ENCODE measurements at places on chromosomes 12 and 14. TPM values are rescaled to one million over a fixed set of nuclear protein-coding genes. Genes with fewer than 3 reads are reported as not detected.

The CD4 gene
- total RNA-seq = 8.3 TPM

The OTX2 gene
- not detected for total RNA-seq

The SNRNP35 gene
- total RNA-seq = 27.4 TPM

GRCh38 chr12:55636853-55637252 lies at the start of gene OR10P1:
TSS of gene OR10P1 (plus strand) at chr12:55636892. CDS start at chr12:55636892, 0 bp downstream.
- no peak within 1 kb of the TSS for H3K4me3 ChIP-seq
- DNase-seq = no peak
- H3K4me1 ChIP-seq = no peaks in the 10 kb centered on the region

The ARHGAP9 gene
- 12.9 TPM for total RNA-seq

The RGS6 gene
- 2.4 TPM for total RNA-seq

The ANAPC7 gene
- 32.5 TPM for total RNA-seq

The SPTB gene
- 1.8 TPM for total RNA-seq

DNA sequence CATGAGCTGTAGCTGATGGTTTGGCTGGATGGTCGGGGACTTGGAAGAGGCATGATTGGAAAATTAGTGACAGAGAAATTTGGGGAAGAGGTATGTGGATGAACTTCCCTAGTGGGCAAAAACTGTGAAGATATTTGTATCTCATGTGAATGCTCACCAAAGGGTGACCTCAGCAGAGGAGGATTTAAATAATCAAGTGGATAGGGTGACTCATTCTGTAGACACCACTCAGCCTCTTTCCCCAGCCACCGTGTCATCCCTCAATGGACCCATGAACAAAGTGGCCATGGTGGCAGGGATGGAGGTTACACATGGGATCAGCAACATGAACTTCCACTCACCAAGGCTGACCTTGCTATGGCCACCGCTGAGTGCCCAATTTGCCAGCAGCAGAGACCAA lies 60.8 kb upstream of the KRAS start:
- no peaks in the 10 kb centered on the region for H3K36me3 ChIP-seq
- no peaks in the 10 kb centered on the region for H3K27me3 ChIP-seq
- no peaks in the 10 kb centered on the region for H3K4me1 ChIP-seq
- no peak overlapping the region for H3K27ac ChIP-seq

DNA sequence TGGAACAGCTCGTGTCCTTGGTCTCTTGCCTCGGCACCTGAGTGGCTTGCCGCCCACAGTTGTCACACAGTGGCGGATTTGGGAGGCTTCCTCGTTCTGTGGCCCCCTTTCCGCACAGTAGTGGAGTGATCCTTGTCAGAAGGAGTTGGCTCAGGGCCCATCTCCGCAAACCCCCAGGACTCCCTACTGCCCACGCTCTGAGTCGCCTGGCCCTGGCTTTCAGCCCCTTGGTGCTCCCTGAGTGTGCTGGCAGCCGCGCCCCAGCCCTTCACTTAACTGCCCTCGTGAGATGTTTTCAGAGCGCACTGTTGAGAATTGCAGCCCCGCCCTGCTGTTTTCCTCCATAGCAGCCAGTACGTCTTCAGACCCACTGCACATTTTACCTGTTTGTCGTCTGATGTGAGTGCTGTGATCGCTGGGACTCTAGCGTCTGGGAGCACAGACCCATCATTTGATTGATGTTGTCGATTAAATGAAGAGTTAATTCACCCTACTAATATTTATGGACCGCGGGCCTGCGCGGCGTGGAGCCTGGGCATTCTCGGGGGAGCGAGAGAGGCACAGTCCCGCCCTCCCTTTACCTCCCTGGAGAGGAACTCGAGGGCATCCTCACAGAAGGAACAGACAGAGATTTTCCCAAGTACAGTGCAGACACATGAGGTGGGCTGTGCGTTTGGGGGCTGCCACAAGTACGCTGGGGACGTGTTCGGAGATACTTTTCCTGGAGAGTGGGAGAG lies 91.8 kb downstream of the DDX51 start:
- DNase-seq = no peak
- H3K4me3 ChIP-seq = no peak overlapping the region
- H3K27ac ChIP-seq = no peak overlapping the region

DNA sequence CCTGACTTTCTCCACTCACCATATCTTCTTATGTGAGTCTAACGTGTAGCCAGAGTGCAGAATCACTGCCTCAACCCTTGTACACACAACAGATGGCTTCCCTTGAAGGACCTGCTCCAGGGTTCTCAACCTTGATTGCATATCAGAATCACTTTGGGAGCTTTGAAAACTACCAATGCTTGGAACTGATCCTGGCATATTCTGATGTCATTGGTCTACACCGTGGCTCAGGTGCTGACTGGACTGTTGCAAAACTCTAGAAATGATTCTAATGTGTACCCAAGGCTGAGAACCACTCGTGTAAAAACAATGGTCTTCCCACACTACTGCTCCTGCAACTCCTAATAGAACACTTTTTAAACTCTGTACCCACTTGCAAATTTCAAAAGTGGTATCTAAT lies 18.5 kb downstream of the TMEM132D start:
- H3K4me3 ChIP-seq = no peak overlapping the region
- no peaks in the 10 kb centered on the region for H3K27me3 ChIP-seq
- H3K27ac ChIP-seq = no peak overlapping the region

GRCh38 chr12:124869059-124869665 lies 5.5 kb upstream of the SCARB1 start:
- no peak overlapping the region for H3K4me3 ChIP-seq
- no peak for DNase-seq
- peaks cover 4% of the 10 kb centered on the region for H3K4me1 ChIP-seq
- no peak overlapping the region for H3K27ac ChIP-seq
- no peaks in the 10 kb centered on the region for H3K36me3 ChIP-seq

The TAS2R7 gene
- total RNA-seq = not detected

The ETFBKMT gene
- total RNA-seq = 5.1 TPM

The PTPRQ gene
- total RNA-seq = 2.0 TPM

DNA sequence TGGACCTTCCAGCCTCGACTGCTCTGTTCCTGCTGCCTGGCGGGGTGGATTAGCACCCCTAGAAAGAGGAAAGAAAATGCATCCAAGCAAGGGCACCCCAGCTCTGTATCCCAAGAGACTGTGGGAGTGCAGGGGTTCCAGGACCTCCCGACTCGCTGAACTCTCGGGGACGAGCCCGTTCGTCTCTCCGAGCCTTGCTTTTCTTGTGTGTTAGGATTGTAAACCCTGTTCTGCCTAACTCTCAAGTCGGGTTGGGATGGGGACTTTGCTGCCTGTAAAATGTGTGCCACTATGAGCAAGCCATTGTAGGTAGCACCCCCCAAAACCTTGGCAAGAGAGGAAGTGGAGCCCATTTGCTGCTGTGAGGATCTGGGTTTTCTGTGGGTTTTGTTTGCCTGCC lies 73.2 kb upstream of the VRK1 start:
- no peak for DNase-seq
- no peaks in the 10 kb centered on the region for H3K4me1 ChIP-seq
- no peaks in the 10 kb centered on the region for H3K27me3 ChIP-seq
- no peak overlapping the region for H3K27ac ChIP-seq

The HAL gene
- not detected for total RNA-seq

DNA sequence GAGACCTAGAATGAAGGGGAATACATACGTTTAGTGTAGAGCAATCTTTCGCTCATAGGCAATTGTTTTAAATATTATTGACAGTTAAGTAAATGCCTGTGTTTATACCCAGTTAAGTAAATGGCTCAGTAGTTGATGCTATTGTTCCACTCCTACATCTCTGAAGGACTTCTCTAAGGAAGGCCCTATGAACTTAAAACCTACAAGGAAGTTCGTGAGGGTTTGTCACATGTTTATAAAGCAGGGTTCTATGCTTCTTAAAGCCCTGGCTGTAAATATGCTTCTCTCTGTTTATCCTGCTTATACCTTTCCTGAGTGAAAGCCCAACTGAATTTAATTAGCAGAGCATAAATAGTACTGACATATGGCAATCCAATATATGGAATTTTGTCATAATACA lies 282.1 kb upstream of the NPAS3 start:
- H3K4me3 ChIP-seq = no peak overlapping the region
- no peak for DNase-seq
- no peaks in the 10 kb centered on the region for H3K4me1 ChIP-seq
- no peaks in the 10 kb centered on the region for H3K36me3 ChIP-seq
- H3K27me3 ChIP-seq = no peaks in the 10 kb centered on the region

DNA sequence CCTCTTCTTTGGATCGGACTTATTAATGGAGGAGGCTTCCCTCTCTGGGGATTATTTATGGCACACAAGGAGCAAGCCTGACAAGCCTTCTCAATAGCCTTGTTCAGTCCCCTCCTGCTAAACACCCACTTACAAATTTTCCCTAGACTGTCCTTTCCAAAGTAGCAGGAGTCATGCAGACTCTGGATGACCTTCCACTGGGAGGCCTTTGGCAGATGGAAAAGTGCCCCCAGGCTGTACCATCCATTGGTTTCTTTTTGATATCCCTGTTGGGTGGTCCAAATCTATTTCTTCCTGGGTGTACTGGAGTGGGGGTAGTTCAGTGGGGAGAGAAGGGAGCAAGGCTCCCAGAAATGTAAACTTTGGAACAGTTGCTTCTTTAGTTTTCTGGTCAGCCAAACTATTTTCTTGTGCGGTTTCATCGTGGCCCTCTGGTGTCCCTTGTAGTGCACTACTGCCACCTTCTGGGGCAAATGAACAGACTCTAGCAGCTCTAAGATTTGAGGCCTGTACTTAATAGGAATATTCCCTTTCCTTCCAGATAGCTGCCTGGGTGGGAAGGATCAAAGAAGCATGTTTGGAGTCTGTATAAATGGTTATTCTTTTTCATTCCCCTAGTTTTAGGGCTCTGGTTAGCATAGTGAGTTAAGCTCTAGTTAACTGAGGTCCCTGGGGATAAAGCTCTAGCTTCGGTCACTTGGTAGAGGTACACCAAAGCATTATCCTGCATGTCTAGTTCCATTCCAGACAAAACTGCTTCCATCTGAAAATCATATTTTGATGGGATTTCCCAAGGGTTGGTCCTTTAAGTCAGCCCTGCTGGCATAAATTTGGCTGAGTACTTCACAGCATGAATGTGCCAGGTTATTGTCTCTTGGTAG lies 409.5 kb downstream of the SLC6A15 start:
- no peak overlapping the region for H3K4me3 ChIP-seq
- H3K27ac ChIP-seq = no peak overlapping the region
- no peaks in the 10 kb centered on the region for H3K36me3 ChIP-seq
- H3K27me3 ChIP-seq = no peaks in the 10 kb centered on the region

GRCh38 chr12:100913872-100914592 lies 119.5 kb downstream of the ANO4 start:
- H3K4me3 ChIP-seq = no peak overlapping the region
- H3K36me3 ChIP-seq = no peaks in the 10 kb centered on the region
- no peaks in the 10 kb centered on the region for H3K4me1 ChIP-seq
- no peak overlapping the region for H3K27ac ChIP-seq

- no peaks in the 10 kb centered on the region for H3K4me1 ChIP-seq
- no peaks in the 10 kb centered on the region for H3K36me3 ChIP-seq
- no peaks in the 10 kb centered on the region for H3K27me3 ChIP-seq
- DNase-seq = no peak
- H3K27ac ChIP-seq = no peak overlapping the region
Observed at GRCh38 chr14:86672080-86672479, 1142.1 kb downstream of the FLRT2 start.

DNA sequence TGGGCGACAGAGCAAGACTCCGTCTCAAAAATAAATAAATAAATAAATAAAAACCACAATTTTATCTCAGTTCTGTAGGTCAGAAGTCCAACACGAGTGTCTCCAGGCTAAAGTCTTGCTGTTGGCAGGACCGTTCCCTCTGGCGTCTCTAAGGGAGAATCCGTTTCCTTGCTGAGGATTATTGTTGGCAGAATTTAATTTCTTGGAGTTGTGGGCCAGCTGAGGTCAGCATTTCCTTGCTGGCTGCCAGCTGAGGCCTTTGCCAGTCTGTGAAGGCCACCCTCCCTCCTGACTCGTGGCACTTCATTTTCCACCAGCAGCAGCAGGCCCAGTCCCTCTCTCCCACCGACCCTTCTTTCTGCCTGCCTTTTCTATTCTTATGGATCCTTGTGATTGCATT lies 17.2 kb downstream of the PSMC1 start:
- H3K27me3 ChIP-seq = no peaks in the 10 kb centered on the region
- H3K27ac ChIP-seq = peak overlapping the region; percentile 5
- H3K36me3 ChIP-seq = peaks cover 41% of the 10 kb centered on the region
- no peak overlapping the region for H3K4me3 ChIP-seq
- H3K4me1 ChIP-seq = peaks cover 16% of the 10 kb centered on the region

The ITFG2 gene
- total RNA-seq = 18.6 TPM

The RACGAP1 gene
- total RNA-seq = 11.6 TPM

The UBR7 gene
- total RNA-seq = 33.6 TPM

The PPP1R36 gene
- total RNA-seq = 0.34 TPM

DNA sequence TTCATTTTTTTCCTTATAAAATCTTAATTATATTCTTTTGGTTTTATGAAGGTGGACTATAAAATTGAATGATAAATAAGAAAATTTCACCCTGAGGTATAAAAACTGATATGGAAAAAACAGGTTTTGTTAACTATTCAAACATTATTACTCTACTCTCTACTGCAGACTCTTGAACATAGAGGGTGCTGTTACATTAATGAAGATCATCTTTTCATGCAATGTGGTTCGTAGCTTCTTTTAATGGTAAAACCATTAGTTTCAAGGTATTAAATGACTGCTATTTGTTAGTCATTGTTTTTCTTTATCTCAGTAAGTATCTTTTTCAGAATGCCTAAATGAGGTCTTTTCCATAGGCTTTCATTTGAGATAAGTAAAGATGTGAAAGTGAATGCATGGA lies 510.4 kb downstream of the SLC16A7 start:
- H3K4me3 ChIP-seq = no peak overlapping the region
- no peak for DNase-seq
- no peak overlapping the region for H3K27ac ChIP-seq
- no peaks in the 10 kb centered on the region for H3K27me3 ChIP-seq
- H3K4me1 ChIP-seq = no peaks in the 10 kb centered on the region

The NANOG gene
- total RNA-seq = not detected

DNA sequence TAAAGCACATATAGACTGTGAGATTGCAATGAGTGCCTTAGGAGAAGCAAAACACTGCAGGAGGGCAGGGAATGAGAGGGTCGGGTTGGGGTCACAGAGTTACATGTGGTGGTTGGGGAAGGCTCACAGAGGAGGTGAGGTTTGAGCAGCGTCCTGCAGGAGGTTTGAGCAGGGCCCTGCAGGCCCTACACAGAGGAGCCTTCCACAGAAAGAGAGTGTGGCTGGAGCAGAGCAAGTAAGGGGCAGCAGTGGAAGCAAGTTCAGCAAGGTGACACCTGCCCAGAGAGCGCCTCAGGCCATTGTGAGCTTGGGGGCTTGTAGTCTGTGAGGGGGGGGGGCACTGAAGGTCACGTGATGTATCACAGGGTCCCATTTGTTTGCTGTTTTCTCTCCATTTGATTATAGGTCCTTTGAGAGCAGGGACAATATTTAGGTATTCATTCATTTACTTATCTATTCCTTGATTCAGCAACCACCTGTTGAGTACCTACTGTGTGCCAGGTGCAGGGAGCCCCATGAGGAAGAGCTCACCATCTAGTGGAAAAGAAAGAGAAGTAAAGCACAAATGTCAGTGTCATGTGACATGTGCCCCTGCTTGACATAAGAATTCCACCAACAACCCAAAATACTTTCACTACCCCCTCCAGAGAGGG lies 56.6 kb downstream of the GALNT16 start:
- no peak overlapping the region for H3K27ac ChIP-seq
- no peak for DNase-seq
- no peaks in the 10 kb centered on the region for H3K27me3 ChIP-seq
- H3K4me1 ChIP-seq = peaks cover 21% of the 10 kb centered on the region
